BE2C (cell line): ENCODE measurements at places on chromosomes 6 and 20.
A peak's percentile ranks its signal among the peaks of the same experiment; 100 is the strongest.

DNA sequence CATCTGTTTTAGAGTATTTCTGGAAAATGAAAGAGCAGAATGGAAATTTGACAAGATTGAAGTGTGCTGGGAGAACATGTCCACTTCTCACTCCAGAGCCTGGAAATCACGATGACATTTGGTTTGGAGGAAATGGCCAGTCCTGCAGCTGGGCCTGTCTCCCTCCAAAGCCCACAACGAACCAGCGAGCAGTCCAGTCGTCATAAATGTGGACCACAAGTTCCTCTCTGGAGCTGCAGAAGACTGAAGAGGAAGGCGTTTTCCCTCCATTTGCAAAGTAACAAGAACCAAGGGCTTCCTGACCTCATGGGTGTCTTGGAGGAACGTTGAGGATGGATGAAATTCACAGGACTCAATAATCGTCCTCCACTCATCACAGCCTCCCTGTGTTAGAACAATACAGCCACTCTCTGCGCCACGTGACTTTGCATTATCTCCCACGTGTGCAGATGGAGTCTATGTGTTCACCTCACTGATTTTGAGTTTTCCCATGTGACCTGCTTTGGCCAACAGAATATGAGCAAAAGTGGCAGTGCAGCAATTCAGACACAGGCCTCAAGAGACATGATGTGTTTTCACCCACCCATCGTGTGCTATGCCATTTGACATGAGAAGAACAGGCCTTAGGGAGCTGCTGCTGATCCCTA is 9.1 kb upstream of the SPATS1 start:
- DNase-seq = no peak

- DNase-seq = no peak
Observed at GRCh38 chr20:4073852-4074741, 58.7 kb upstream of the RNF24 start.

- DNase-seq = no peak
Observed at GRCh38 chr6:28922821-28923317, 916 bp downstream of the TRIM27 start.

DNA sequence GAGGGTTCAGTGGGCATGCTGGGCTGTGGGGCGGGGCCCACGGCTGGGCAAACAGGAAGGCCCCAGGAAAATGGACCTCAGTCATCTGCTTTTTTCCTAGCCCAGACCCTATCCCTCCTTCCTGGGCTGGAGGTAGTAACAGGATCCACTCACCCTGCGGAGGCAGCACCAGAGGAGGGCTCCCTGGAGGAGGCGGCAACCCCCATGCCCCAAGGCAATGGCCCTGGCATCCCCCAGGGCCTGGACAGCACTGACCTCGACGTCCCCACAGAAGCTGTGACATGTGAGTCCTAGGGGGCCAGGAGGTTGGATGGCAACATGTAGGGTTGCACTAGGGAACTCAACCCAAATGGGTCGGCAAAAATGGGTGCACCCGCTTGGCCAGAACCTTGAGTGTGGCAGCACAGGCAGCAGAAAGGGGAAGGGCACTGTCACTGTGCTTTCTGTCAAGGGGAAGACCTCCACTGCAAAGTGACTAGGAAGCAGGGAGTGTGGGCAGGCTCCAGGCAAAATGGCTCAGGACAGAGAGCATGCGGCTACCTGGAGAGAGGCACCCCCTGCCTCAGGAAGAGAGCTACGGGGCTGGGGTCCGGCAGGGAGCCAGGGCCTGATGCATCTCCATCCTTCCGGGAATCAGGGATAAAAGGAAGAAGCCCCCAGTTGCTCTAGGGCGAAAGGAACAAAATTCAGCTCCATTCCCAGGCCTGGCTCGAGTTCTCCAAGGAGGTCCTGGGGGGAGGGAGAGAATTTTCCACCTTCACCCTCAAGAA is 7.9 kb downstream of the MDFI start:
- no peak for DNase-seq

DNA sequence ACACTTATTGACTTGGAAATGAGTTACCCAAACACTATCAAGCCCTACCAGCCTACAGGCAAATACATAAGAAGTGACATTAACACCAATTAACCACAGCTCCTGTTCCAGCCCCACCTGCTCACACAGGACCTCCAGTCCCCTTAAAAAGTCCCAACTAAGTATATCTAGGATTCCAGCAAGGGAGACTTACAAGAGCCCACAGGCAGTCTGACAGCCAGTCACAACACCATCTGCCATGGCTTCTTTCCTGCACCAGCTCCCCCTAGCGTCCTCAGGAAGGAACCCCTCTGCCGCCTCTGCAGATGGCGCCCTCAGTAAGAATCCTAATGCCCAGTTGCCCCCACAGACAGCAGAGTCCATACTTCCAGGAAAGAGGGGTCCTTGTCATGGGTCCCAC is 122.1 kb downstream of the HIVEP2 start:
- DNase-seq = peak; percentile 75

- peak; percentile 80 for DNase-seq
Observed at GRCh38 chr20:2523919-2524708, 12.3 kb upstream of the TMC2 start.

DNA sequence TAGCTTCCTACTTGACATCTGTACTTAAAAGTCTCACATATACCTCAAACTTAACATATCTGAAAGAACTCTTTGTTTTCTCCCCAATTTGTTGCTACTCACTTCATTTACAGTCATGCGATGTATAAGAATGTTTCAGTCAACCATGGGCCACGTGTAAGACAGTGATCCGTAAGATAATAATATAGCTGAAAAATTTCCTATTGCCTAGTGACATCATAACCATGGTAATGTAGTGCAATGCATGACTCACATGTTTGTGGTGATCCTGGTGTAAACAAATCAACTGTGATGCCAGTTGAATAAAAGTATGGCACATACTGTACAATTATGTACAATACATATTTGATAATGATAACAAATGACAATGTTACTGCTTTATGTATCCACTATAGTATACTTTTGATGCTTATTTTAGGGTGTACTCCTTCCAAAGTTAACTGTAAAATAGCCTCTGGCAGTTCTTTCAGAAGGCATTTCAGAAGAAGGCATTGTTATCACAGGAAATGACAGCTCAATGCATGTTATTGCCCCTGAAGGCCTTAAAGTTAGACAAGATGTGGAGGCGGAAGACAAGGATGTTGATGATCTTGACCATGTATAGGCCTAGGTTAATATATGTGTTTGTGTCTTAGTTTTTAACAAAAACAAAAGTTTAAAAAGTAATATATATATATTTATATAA is 579.0 kb downstream of the EPHA7 start:
- no peak for DNase-seq

- DNase-seq = no peak
Observed at GRCh38 chr20:38855356-38855755, 49.9 kb downstream of the PPP1R16B start.

- no peak for DNase-seq
Observed at GRCh38 chr20:1833728-1834726, 61.2 kb upstream of the SIRPA start.

GRCh38 chr20:61162451-61162850 is 89.6 kb upstream of the CDH4 start:
- no peak for DNase-seq

DNA sequence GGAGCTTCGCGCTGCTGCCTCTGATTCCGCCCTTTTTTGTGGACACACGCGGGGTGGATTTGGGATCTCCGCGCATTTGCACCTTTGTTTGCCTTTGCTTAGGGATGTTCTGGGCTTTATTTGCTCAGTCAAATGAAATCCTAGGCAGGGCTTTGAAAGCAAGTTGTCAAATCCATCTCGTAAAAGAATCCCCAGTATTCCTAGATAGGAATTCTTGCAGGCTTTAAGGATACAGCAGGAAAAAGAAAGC is 453 bp downstream of the CEP57L1 start:
- no peak for DNase-seq

DNA sequence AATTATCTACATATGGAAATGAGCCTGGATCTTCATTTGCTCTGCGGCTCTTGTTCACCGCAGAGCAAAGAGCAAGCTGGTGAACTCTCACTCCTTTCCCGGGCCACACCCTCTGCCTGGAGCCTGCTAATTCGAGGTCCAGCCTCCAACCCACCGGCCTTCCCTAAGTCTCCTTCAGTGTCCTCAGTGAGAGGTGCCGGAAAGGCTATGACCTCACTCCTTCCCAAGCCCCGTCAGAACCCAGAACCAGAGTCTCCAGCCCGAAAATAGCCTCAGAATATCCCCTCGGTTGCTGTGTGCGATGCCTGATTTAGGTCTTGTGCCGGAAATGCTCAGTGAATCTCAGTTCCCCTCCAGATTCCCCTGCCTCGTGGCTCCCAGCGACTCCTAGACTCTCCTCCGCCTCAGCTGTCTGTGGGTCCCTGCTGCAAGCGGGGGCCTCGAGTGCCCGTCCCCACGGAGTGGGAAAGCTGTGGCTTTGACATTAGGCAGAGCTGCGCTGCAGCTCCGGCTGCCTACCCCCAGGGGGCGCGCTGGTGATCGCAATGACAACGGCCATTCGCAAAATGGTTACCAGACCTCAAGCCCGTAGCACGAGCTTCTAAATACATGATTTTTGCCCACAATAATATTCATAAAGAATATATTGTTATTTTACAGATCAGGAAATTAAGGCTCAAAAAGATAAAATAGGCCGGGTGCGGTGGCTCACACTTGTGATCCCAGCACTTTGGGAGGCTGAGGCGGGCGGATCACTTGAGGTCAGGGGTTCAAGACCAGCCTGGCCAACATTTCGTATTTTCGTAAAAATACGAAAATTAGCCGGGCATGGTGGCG is 4.1 kb upstream of the BNIP5 start:
- peak; percentile 77 for DNase-seq

DNA sequence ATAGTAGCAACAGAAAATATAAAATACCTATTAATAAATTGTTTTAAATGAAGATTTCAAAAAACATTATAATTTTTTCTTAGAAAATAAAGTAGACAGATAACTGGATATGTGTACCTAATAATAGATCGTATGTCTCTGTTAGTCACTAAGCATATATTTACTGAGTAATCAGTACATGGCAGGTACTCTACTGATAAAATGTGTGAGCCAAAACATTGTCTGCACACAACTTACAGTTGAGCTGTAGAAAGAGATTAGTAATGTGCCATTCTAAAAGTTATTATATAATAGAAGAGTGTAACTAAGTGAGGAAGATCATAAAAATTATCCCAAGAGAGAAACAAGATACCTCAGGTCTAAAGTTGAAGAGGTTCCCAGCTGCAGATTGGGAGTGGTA is 929.9 kb upstream of the EPHA7 start:
- DNase-seq = no peak

DNA sequence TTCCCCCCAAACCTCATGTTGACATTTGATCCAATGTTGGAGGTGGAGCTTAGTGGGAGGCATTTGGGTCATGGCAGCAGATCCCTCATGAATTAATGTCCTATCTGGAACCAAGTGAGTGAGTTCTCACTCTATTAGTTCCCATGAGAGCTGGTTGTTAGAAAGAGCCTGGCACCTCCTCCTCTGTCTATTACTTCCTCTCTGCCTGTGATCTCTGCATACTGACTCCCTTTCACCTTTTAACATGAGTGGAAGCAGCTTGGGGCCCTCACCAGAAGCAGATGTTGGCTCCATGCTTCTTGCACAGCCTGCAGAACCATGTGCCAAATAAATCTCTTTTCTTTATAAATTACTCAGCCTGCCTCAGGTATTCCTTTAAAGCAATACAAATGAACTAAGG is 127.3 kb upstream of the RALGAPA2 start:
- DNase-seq = no peak

DNA sequence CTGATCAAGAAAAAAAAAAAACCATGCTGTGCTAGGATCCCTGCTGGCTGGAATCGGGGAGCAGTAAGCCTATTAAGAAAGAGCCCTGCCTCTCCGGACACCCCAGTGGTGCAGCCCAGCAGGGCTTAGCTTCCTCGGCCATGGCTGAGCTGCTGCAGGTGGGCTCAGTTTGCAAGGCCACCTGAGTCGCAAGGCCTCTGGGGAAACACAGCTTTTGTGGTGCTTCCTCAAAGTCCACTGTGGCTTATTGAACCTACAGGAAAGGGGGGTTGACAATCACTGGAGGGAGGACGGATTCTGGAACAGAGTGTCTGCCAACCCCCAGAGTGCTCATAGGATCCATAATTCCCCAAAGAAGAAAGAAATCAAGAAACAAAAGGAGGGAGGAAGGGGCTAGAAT is 240.8 kb downstream of the SMOC2 start:
- no peak for DNase-seq

DNA sequence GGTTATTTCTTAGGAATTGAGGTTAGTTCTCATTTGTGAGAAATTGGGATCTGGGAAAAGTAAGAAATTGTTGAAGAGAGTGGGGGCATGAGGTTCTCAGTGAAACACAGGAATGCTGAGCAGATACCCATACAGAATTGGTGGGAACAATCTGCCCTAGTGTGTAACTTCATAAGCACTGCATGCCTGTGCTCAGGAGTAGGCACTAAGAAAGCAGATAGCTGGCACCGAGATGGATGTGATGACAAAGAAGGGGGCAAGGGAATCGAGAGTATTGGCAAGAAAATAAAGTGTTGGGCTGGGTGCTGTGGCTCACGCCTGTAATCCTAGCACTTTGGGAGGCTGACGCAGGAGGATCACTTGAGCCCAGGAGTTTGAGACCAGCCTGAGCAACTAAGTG is 4.0 kb downstream of the SLC17A5 start:
- DNase-seq = no peak

GRCh38 chr20:44301285-44301684 is 9.7 kb downstream of the FITM2 start:
- no peak for DNase-seq

DNA sequence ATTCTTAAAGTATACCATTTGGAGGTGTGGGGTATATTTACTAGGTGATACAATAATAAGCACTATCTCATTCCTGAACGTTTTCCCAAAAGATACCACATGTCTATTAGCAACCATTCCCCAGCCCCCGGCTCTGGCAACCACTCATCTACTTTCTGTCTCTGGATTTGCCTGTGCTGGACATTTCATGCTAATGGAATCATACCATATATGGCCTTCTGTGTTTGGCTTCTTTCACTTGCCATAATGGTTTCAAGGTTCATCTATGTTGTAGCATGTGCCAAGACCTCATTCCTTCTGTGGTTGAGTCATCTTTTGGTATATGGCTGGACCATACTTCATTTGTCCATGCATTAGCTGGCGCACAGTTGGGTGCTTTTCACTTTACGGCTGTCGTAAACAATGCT is 39.7 kb downstream of the BCAS4 start:
- no peak for DNase-seq

DNA sequence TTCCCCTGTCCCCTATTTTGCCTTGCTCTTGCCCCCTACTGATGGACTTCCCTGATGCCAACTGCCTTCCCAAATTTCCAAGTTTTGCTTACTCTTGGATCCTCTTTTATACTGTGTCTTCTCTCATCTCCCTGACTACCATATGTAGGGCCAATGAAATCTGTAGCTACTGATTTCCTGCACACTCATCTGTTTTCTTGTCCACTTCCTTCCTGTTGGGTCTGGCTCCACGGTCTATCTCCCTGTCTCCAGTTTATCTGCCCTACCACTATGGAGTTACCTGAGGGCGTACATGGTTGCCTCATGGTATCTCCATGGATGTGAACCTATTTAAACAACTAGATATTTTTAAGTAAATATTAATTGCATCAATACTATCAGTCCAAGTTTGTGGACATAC is 140.3 kb upstream of the MCHR2 start:
- no peak for DNase-seq

- peak; percentile 60 for DNase-seq
Observed at GRCh38 chr6:112281821-112282615, 27.7 kb upstream of the LAMA4 start.

GRCh38 chr6:111087106-111087835 is at the start of gene SLC16A10:
TSS of gene SLC16A10 (plus strand) at chr6:111087503. CDS start at chr6:111087753, 250 bp downstream.
- DNase-seq = peak; percentile 90

- DNase-seq = no peak
Observed at GRCh38 chr20:9523636-9524035, 9.2 kb downstream of the LAMP5 start.

GRCh38 chr20:11124849-11125505 is 451.2 kb upstream of the JAG1 start:
- DNase-seq = no peak
